Fibroblast of upper back skin (primary cell): ENCODE measurements at places on chromosomes 7 and 10.
A peak's percentile ranks its signal among the peaks of the same experiment; 100 is the strongest.

GRCh38 chr10:78850644-78851435 lies 217.9 kb upstream of the ZMIZ1 start:
- DNase-seq, result no peak

DNA sequence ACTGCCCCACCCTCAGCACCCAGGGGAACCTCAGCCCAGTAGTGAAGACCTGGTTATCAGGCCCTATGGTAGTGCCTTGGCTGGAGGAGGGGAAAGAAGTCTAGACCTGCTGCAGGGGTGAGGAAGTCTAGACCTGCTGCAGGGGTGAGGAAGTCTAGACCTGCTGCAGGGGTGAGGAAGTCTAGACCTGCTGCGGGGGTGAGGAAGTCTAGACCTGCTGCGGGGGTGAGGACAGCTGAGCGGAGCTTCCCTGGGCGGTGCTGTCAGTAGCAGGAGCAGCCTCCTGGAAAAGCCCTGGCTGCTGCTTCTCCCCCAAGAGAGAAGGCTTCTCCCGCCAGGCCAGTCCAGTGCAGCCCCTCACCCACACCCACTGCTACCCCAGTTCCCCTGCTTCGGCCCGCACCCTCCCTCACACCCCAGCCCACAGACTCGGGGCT lies 6.3 kb downstream of the NOS3 start:
- no peak for DNase-seq

DNA sequence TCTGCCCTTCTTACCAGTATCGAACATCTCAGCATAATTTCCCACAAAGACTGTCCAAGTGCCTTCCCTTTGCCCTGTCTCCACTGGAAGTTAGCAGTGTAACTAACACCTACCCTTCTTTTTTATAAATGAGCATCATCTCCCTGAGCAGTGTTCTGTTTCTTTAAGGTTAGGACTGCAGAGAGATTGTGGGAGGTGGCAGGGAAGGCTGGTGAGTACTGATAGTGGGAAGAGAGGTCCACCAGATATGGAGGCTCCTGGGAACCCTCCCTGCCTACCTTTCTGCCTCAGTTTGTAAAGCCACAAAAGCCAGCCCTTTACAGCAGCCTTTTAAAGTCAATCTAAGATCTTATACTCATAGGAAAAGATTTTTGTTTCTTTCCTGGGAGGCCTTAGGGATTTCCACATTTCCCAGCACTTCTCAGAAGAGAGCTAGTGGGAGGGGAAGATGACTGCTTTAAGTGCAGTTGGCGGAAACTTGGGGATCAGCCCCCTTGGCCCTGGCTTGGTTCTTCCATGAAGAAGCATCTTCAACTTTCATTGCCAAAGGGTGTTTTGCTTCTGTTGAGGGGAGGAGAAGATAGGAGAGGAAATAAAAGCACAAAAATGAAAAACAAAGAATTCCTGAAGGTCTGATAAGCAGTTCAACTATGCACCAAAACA lies 36.6 kb upstream of the CALD1 start:
- peak; percentile 90 for DNase-seq

DNA sequence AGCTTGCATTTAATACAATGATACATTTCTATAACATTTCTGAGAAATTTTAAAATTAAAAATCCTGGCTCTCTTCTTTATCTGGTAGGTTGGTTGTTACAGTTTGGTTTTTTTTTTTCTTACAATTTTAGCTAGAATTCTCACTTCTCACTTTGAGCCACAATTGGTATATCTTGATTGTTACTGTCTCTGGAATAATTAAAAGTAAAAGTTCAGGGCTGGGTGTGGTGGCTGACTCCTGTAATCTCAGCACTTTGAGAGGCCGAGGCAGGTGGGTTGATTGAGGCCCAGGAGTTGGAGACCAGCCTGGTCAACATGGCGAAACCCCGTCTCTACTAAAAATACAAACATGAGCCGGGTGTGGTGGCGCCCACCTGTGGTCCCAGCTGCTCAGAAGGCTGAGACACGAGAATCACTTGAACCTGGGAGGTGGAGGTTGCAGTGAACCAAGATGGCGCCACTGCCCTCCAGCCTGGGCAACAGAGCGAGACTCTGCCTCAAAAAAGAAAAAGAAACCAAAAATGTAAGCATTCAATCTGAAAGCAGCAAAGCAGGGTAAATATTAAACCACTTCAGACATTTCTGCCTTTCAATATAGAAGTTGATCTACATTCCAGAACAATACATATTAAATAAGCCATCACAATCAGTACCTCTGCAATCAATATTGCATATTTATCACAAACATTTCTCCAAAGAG lies 88.6 kb upstream of the PFKP start:
- no peak for DNase-seq

GRCh38 chr10:80453842-80454512 lies at the start of gene TSPAN14:
Gene TSPAN14 (plus strand): TSS chr10:80454310. CDS start chr10:80489234, 34,924 bp downstream.
- peak; percentile 72 for DNase-seq

GRCh38 chr10:94524146-94524545 lies 21.4 kb upstream of the HELLS start:
- peak; percentile 62 for DNase-seq

- DNase-seq, result peak; percentile 27
Observed at GRCh38 chr7:6382817-6383216, 64.9 kb downstream of the DAGLB start.
